ENCODE measurements at places on chromosomes 1 and 21. TPM values are rescaled to one million over a fixed set of nuclear protein-coding genes. Genes with fewer than 3 reads are reported as not detected.

The BCAN gene
- total RNA-seq, result 0.12 TPM

The KMO gene
- total RNA-seq, result 1.0 TPM

The SH3BGR gene
- 0.30 TPM for total RNA-seq

The SPATA45 gene
- not detected for total RNA-seq

The UBXN10 gene
- total RNA-seq, result not detected

The DNALI1 gene
- total RNA-seq, result 0.06 TPM

The KIF21B gene
- total RNA-seq, result 2.2 TPM

The PRR9 gene
- not detected for total RNA-seq

The S100A2 gene
- 20.2 TPM for total RNA-seq

The SPRR2E gene
- not detected for total RNA-seq

The SELENBP1 gene
- 6.5 TPM for total RNA-seq

The POMGNT1 gene
- 48.6 TPM for total RNA-seq

The RABGAP1L gene
- total RNA-seq, result 4.0 TPM

The HES3 gene
- not detected for total RNA-seq

The GJA8 gene
- total RNA-seq, result not detected

The SIM2 gene
- total RNA-seq, result 6.4 TPM

The FCRLA gene
- total RNA-seq, result not detected

The ARTN gene
- 0.41 TPM for total RNA-seq

The RGS7 gene
- not detected for total RNA-seq

The NDUFS2 gene
- 81.0 TPM for total RNA-seq

The MAGI3 gene
- total RNA-seq, result 3.4 TPM

Data from A549 treated with Mapracorat at 1 μM for 4 hours (cell line).